ENCODE measurements at places on chromosomes 13 and 19.
A peak's percentile ranks its signal among the peaks of the same experiment; 100 is the strongest.

DNA sequence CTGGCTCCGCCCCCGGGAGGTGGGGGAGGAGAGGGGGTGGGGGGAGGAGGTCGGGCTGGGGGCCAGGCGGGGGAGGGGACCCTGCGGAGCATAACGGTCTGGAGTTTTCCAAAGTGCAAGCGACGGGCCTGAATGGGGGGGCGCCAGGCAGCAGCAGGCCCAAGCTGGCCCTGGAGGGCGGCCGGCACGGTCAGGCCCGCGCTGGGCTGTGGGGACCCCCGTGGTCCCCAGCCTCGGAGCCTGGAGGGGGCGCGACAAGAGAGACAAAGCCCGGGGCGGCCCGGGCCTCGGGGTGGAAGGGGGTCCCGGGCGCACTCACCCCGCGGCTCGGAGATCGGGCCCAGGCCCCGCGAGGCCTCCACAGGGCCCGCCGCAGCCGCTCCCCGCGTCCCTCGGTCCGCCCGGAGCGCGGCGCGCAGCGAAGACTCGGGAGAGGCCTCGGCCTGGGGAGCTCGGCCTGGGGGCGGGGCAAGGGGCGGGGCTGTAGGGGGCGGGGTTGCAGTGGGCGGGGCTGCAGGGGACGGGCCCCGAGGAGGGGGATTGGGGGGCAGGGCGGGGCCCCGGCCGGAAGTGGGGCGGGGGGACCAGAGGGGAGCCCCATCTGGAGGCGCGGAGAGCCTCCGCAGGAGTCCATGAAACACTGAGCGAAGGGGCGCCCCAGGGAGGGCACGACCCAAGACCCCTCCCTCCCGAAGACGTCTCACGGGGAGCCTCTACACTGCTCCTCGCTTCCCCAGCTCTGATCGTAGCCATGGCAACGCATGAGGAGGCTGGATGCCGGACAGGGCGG lies 47.6 kb downstream of the PTPRS start:
- DNase-seq: peak; percentile 91

DNA sequence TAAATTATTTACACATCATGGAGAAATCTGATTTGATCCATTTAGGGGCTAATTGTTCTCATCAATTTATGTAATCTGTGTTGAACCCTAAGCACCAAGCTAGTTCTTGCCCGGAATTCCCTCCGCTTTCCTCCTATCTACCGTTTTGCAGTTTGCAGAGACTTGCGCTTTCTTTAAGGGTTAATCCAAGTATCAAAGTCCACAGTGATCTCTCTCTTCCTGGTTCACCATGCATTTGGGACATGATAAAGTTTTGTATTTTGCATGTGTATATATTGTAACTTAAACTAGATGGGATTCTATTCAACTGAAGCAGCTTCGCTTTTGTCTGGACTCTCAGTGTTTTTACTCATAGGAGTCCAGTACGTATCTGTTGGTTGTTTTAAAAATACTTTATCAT lies 13.8 kb upstream of the KLF5 start:
- DNase-seq: no peak

GRCh38 chr13:56736966-56737365 lies 403.8 kb upstream of the PRR20A start:
- no peak for DNase-seq

DNA sequence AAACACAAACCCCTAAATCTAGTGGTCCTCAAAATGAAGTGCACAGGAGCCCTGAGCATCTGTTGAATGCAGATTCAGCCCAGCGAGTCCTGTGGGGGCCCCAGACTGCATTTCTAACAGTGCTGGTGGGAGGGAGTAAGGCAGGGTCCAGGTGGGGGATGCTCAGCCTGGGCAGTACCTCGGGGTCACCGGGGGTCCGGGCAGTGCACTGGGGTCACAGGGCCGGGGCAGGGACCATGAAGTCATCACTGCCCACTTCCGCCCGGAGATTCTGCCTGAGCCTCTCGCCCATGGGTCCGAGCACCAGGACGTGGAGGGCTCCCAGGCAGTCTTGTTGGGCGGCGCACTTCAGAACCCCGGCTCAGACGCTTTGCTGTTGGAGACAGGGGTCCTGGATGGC lies 838 bp upstream of the ATP4B start:
- peak; percentile 11 for DNase-seq

- DNase-seq: peak; percentile 98
Observed at GRCh38 chr19:56403764-56404704, at the start of gene ZNF583. ZNF583 (plus strand) TSS chr19:56404332; CDS start chr19:56407115, 2,783 bp downstream.

GRCh38 chr19:33310606-33311325 lies 8.4 kb upstream of the CEBPA start:
- no peak for DNase-seq

DNA sequence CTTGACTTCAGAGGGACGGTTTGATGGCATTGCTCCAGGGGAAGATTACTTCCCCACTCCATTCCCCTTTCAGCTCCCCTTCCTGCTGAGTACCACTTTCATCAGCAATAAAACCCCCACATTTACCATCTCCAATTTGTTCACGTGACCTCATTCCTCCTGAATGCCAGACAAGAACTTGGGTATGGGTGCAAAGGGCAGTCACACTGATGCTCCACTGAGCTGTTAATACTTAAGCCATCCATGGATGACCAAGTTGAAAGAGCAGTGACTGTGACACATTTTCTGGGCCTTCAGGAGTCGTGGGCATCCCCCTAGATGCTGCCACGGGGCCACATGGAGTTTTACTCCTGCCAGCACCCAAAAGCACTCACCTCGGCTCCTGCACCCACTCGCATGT lies 93.1 kb downstream of the STOML3 start:
- DNase-seq: no peak

- DNase-seq: peak; percentile 27
Observed at GRCh38 chr13:57624565-57625435, 6.7 kb upstream of the PCDH17 start.

DNA sequence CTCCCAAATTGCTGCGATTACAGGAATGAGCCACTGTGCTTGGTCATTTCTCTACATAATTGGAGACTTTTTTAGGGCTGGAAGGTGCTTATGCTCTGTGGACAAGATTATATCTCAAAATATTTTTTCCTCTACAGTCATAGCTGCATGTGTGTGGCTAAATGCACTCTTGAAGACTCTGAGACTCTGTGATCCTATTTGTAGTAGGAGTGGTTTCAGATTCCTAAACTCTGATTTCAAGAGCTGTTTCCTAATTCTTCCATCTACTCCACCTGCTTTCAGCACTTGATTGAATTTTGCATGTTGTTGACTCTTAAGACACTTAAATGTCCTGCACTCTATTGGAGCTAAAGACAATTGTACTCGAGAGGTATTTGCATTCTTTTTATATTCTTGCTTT lies 78.0 kb downstream of the KLF5 start:
- no peak for DNase-seq

GRCh38 chr13:31947506-31947905 lies 84.1 kb upstream of the FRY start:
- no peak for DNase-seq

DNA sequence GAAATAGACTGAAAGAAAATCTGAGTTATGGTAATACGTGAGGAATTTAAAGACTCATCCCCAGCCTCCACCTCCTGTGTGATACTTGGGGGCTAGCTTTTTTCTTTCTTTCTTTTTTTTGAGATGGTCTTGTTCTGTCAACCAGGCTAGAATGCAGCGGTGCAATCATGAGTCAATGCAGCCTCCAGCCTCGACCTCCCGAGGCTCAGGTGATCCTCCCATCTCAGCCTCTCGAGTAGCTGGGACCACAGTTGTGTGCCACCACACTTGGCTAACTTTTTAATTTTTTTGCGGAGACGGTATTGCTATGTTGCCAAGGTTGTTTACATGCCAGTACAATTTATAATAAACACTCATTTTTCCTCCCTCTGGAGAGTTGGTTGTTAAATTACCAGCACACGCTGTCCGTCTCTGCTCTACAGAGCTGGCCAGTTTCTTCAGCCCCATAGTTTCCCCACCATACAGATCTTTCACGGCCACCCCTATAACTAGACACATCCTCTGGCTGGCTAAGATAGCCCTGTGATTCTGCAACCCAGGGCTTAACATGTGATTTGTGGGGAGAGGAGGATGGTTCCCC lies 4.8 kb downstream of the TNFSF9 start:
- DNase-seq: no peak

DNA sequence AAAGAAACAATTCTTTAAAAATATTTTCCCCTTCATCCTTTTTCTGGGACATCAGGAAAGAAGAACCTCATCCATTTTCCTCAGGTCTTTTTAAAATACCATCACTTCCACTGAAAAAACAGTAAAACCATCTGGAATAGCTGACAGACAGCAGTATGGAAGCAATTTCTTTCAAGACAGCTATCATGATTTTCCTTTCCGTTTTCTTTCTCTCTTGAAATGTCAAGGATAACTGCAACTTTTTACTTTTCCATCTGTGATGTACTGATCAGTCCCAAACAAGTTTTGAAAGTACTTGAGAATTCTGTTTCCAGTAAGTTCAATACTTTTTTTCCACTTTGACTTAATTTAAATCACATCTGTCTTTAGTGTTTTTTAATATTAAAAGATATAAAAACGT lies 211.2 kb downstream of the LHFPL6 start:
- DNase-seq: no peak

- DNase-seq: no peak
Observed at GRCh38 chr13:20702530-20702914, 977 bp upstream of the IL17D start.

DNA sequence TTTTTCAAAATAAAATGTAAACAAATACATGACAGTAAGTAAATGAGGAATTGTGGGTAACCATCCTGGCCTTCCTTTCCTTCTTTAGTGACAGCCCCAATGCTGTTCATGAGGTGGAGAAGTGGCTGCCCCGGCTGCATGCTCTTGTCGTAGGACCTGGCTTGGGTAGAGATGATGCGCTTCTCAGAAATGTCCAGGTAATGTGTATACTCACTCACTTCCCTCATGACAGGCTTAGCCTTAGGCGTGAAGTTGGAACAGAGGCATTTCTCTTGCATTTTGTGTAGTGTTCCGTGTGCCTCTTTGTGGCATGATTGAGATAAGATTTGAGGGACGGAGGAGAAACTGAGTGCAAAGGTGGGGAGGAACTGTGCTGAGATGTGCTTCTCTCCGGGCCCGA lies 12.0 kb downstream of the NAXD start:
- DNase-seq: no peak

DNA sequence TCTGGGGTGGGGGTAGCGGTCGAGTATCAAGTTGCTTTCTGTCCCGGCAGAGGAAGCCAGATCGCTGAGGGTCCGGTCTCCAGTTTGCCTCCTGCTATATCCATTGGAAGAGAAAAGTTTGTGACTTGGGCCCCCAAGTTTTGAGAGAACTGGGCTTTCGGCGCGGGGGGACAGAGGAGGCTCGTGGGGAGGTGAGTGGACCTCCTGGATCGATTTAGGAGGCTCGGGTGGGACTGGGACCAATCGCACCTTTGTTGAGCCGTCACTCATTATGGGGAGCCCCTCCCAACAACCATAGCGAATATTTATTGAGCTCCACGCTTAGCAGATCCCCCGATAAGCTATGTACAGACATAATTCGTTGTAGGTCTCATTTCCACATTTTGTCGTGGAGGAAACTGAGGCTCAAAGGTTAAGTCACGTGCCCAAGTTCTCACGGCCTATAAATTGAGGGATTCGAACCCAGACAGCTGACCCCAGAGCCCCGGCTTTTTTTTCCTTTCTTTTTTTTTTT lies 909 bp downstream of the RFXANK start:
- no peak for DNase-seq

DNA sequence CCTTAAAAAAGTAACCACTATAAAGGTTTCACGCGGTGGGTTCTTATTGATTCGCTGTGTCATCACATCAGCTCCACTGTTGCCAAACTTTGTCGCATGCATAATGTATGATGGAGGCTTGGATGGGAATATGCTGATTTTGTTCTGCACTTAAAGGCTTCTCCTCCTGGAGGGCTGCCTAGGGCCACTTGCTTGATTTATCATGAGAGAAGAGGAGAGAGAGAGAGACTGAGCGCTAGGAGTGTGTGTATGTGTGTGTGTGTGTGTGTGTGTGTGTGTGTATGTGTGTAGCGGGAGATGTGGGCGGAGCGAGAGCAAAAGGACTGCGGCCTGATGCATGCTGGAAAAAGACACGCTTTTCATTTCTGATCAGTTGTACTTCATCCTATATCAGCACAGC lies 30.6 kb downstream of the FGF9 start:
- no peak for DNase-seq

DNA sequence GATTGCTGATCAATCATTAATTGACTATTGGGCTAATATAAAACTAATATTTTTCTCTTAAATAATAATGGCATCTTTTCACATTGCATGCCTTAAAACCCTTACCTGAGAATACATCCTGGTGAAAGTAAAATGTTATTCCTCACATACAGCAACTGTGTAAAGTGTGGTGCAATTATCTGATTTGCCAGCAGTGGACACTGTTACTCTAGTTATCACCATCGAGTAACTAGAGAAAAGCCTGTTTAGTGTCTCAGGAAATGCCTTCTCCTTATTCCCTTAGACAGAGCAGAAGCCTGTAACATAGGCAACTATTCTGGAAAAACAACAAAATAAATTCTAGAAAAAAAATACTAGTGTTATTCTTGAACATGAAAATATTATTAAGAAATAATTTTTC lies 459.8 kb downstream of the FGF14 start:
- no peak for DNase-seq

GRCh38 chr13:73421310-73421912 lies 362.6 kb downstream of the KLF5 start:
- no peak for DNase-seq

DNA sequence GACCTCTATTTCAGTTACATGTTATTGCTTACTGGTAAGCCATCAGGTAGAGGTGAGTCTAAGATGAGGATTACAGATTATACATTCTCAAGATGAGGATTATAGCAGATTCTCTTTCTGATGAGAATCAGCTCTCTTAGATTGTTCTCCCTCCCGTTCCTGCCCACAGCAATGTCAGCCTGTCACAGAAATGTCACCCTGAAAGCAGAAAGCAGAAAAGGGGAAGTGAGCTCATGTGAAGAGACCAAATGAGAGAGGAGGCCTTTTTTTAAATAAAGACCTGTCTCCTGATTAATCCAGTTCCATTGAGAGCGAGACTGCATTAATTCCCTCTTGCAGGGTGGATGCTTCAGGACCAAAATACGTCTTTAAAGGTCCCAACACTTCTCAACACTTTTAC lies 445.6 kb downstream of the KCTD12 start:
- no peak for DNase-seq

GRCh38 chr19:23440207-23440606 lies 44.9 kb upstream of the ZNF91 start:
- no peak for DNase-seq

DNA sequence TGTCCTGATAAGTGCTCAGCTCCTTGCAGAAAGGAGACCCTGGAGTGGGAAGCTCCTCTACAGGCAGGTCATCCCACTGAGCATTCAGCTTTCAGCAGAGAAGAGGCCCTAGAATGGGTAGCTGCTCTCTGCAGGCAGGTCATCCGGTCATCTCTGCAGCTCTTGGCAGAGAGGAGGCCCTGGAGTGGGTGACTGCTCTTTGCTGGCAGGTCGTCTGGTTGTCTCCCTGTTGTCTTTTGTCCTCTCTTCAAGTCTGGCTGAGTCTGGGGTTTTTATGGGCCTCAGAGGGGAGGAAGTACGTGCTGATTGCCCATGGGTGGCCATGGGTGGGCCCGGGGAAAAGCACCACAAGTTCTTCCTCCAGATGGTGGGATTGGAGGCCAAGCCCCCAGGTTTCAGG lies 250.3 kb upstream of the EDNRB start:
- no peak for DNase-seq

GRCh38 chr19:19475849-19476828 lies 39.2 kb downstream of the TSSK6 start:
- no peak for DNase-seq
